ENCODE measurements at places on chromosomes 3 and 15. TPM values are rescaled to one million over a fixed set of nuclear protein-coding genes. Genes with fewer than 3 reads are reported as not detected.

DPPA2 gene
- total RNA-seq: 12.6 TPM

DCBLD2 gene
- total RNA-seq: 63.8 TPM

HRG gene
- total RNA-seq: 0.15 TPM

TRH gene
- not detected for total RNA-seq

ERICH6 gene
- not detected for total RNA-seq

EFHB gene
- total RNA-seq: 1.3 TPM

PEX5L gene
- total RNA-seq: 4.9 TPM

BCHE gene
- 1.9 TPM for total RNA-seq

PHC3 gene
- total RNA-seq: 26.4 TPM

DNA sequence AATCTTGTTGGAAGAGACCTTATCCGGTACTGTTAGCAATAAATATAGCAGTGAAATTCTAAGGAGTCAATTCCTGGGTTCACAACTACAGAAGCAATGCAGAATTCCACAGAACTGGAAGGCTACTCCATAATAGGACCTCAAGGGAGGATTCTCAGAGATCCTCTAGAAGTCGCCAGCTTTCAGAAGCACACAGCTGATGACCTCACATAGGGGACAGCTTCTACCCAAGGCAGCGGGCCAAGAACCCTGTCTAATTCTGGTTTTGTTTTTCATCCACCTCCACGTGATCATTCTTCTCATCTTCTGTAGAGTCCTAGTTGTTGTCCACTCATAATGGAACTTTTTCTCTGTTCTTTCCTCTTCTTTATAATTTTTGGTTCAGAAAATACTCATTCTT lies 99.4 kb downstream of the ERC2 start:
- H3K36me3 ChIP-seq: no peaks in the 10 kb centered on the region
- H3K27ac ChIP-seq: no peak overlapping the region
- H3K27me3 ChIP-seq: no peaks in the 10 kb centered on the region
- DNase-seq: no peak
- H3K4me1 ChIP-seq: no peaks in the 10 kb centered on the region
- no peak overlapping the region for H3K4me3 ChIP-seq

DNA sequence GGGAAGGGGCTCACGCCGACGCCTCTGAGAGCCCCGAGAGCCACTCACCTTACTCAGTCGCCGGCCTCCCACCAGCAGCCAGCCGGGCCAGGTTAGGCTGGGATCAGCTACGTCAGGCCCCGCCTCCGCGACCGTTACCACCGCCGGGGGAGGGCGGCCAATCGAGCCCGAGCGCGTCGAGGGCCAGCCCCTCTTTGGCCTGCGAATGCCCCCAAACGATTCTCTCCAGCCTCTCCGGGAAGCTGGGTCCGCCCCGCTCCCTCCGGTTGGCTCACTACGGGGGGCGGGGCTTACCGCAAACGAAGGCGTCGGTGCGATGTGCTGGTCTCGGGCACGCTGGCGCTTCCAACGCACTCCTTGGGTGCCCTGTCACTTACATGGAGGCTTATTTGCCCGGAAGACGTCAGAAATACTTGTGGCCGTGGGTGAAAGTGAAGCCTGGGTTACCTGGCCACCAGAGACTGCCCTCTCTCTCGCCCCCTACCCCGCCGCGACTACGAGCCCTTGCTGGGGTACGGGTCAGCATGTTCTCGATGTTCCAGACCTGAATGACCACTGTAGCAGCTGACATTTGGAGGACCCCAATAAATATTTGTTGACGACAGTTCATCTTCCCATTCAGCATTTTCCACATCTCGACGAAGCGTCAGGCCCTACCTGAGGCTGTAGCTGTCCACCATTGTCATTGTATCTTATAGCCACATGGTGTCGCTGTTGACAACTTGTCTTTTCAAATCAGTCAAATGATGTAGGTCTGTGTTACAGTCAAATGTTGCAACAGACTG lies at the start of gene CEP70:
TSS of gene CEP70 (minus strand) at position 111 of the 785 bp plus-strand sequence. CDS start 21,333 bp downstream, outside the sequence.
- H3K36me3 ChIP-seq: no peaks in the 10 kb centered on the region
- peaks cover 5% of the 10 kb centered on the region for H3K4me1 ChIP-seq
- peak within 1 kb of the TSS; percentile 82 for H3K4me3 ChIP-seq
- H3K27ac ChIP-seq: peak within 1 kb of the TSS; percentile 54
- DNase-seq: peak; percentile 85

- DNase-seq: no peak
- H3K36me3 ChIP-seq: no peaks in the 10 kb centered on the region
- H3K27me3 ChIP-seq: no peaks in the 10 kb centered on the region
- no peak overlapping the region for H3K27ac ChIP-seq
- no peak overlapping the region for H3K4me3 ChIP-seq
Measured at GRCh38 chr3:31014317-31015040, 120.0 kb upstream of the GADL1 start.

DNA sequence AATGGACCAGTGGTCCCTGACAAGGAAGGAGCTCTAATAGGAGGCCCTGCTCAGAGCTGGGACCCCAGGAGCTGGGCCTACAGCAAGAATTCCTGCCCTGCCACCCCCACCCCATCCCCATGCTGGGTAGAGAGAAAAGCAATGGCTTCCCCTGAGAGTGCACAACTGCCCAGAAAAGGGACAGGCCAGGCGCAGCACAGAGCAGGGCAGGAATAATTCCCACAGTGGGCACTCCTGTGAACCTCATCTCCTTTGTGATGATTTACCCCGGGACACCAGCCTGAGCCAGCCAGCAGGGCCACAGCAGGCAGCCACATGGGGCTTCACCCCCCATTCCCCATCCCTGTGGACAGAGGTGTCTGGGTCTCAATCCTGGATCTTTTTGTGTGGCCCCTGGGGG lies 104.0 kb upstream of the IQSEC1 start:
- no peaks in the 10 kb centered on the region for H3K36me3 ChIP-seq
- no peak overlapping the region for H3K27ac ChIP-seq
- no peak for DNase-seq
- H3K27me3 ChIP-seq: no peaks in the 10 kb centered on the region
- H3K4me1 ChIP-seq: no peaks in the 10 kb centered on the region

- no peaks in the 10 kb centered on the region for H3K36me3 ChIP-seq
- H3K27ac ChIP-seq: no peak overlapping the region
- H3K4me3 ChIP-seq: no peak overlapping the region
- no peaks in the 10 kb centered on the region for H3K27me3 ChIP-seq
Measured at GRCh38 chr3:66485291-66485968, 15.4 kb downstream of the LRIG1 start.

DNA sequence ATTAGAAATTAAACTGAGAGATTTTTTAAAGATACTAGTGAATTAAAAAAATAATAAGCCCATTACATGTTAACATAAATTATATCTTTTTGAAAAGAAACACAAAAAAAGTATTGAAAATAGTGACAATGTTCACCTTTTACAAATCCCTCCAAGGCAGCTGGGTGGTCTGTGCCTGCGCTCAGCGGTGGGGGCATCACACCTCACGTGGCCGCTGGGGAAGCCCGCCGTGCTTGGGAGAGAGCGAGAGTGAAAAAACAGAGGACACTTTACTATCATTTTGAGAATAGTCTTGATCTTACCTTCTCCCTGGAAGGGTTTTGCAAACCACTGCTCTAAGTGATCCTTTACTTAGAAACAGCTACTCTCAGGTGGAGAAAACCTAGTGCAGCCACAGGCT lies 76.9 kb downstream of the CRTC3 start:
- DNase-seq: no peak
- H3K4me3 ChIP-seq: no peak overlapping the region
- H3K27me3 ChIP-seq: no peaks in the 10 kb centered on the region
- no peaks in the 10 kb centered on the region for H3K36me3 ChIP-seq

- H3K4me3 ChIP-seq: no peak overlapping the region
- H3K27ac ChIP-seq: no peak overlapping the region
- DNase-seq: no peak
- H3K4me1 ChIP-seq: no peaks in the 10 kb centered on the region
- no peaks in the 10 kb centered on the region for H3K36me3 ChIP-seq
Measured at GRCh38 chr3:150146991-150147761, 176.5 kb upstream of the PFN2 start.

DNA sequence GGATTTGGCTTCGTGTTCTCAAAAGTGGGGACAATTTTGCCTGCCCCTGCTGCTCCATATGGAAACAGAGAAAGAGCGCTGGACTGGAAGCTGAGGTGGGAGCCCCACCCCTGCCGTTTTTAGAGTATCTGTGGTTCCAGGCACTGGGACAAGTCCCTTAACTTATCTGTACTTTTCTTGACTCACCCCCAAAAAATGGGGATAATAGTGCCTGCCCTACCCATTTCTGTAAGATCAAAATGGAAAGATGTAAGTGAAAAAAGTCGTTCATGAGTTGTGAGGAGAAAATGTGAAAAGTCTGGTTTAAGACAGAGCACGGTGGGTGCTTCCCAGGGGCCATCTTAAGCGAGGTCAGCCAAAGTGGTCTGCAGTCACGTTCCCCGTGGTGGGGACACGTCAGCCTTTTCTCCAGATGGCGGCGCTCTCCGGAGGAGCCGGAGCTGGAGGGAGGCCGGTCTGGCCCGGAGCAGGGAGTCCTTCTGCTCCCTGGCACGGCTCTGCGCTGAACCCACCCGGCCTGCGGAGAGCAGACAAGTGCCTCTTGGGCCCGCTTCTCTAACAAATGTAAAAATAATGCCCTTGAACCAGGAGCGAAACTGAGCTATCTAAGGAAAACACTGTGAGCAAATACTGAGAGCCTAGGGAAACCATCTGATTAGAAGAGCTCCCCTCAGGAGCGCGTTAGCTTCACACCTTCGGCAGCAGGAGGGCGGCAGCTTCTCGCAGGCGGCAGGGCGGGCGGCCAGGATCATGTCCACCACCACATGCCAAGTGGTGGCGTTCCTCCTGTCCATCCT lies at the start of gene CLDN18:
TSS of gene CLDN18 (plus strand) at position 690 of the 797 bp plus-strand sequence. CDS start at position 751, 61 bp downstream.
- no peaks in the 10 kb centered on the region for H3K27me3 ChIP-seq
- peak; percentile 54 for DNase-seq
- no peak within 1 kb of the TSS for H3K27ac ChIP-seq
- no peaks in the 10 kb centered on the region for H3K36me3 ChIP-seq

DNA sequence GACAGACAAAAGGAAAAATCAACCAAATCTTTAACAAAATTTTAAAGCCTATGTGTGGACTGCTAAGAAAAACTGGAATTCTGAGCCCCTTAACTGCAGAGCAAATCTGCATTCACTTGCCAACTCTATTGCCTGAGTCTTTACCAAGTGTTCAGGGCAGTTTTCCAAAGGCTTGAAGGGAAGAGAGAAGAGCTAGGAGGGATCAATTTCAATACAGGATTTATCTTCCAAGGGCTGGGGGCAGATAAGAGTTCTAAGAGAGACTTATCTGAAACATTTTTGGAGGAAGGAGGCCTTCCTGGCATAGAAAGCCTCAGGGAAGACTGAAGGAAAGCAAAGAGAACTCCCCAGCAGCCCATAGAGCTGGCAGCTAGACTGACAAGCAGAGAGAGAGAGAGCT lies 31.4 kb upstream of the LSAMP start:
- H3K36me3 ChIP-seq: no peaks in the 10 kb centered on the region
- no peaks in the 10 kb centered on the region for H3K4me1 ChIP-seq
- H3K27ac ChIP-seq: no peak overlapping the region
- H3K4me3 ChIP-seq: no peak overlapping the region
- no peaks in the 10 kb centered on the region for H3K27me3 ChIP-seq
- no peak for DNase-seq

DNA sequence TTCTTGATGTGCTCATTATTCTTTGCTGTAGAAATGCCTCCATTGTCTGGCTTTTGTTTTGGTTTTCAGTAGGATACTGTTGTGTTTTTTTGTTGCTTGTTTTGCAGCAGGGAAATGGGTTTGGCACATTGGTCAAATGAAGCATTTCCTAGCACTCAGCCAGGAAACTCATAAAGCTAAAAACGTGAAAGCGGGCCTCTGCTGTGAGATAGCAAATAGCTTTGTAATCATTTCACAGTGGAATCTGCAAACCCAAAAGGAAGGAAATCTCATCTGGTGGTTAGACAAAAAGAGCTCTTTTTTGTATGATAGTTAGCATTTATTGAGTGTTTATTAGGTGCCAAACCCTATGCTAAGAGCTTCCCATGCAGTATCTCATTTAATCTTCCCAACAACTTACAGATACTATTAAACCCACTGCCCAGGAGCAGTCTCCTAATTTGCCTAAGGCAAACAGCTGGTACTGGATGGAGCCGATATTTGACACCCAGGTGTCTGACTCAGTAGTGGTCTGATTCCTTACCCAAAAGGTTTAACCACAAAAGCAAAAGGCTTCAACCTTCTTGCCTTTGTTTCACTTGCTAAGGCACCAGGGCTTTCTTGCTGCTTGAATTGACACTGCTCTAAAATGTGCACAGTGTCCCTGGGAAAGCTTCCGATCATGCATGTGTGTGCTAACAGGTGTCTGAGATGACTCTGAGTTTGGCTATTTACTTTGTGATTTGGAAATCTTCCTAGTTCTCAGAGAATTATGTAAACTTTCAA lies 527.9 kb upstream of the MDFIC2 start:
- no peak for DNase-seq
- H3K4me1 ChIP-seq: 0 out of 2 replicates have a peak, but pooled peaks cover 3% of the 10 kb centered on the region
- no peak overlapping the region for H3K4me3 ChIP-seq
- H3K27ac ChIP-seq: no peak overlapping the region
- H3K27me3 ChIP-seq: no peaks in the 10 kb centered on the region

DNA sequence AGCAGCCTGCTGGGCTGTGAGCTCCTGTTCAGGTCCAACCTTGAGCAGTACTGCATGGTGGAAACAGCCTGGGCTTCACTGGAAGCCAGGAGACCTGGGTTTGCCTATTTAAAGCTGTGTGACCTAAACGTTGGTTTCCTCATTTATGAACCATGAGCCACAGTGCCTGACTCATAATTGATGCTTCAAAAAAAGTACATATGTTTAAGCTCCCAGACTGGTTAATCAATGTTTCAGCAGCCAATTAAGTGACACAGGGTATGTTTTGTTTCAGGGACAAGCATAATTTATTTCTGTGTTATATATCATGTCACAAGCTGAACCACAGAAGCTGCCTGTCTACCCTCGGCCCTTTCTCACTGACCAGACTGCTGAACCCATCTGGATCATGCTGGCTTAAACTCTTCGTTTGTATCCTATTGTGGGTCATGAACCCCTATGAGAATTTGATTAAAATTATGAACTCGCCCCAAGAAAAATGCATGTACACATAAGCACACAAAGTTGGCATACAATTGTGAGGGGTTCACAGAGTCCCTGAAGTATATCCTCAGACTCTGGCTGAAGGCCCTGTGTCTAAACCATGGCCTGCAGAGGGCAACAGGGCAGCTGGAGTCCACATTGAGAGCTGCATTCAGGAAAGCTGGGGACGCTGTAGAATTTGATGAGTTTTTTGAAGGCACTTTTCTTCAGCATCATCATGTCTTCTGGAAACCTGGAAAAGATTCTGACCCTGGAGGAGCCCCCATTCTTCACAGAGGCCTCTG lies 23.7 kb downstream of the HDC start:
- no peak for DNase-seq
- no peaks in the 10 kb centered on the region for H3K4me1 ChIP-seq
- no peak overlapping the region for H3K27ac ChIP-seq
- no peaks in the 10 kb centered on the region for H3K36me3 ChIP-seq

DNA sequence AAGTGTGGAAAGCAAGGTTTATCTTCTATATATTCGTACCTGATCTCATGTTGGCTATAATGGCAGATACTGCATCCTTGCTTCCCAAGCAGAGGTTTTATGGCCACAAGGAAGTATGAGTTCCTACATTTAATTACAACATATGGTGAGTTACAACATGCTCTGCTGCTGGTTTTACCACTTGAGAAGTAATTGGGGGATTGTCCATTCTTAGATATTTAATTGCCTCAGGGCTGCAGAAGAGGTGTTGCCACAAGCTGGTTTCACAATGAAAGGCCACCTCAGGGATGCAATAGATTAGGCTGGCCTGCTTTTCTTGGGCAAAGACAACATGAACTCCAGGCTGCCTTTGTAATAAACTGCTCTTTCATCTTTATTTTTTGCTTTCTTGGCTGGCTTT lies 48.6 kb downstream of the RAP2B start:
- DNase-seq: no peak
- H3K4me1 ChIP-seq: peaks cover 6% of the 10 kb centered on the region
- H3K27ac ChIP-seq: no peak overlapping the region

- no peaks in the 10 kb centered on the region for H3K4me1 ChIP-seq
- H3K36me3 ChIP-seq: no peaks in the 10 kb centered on the region
Measured at GRCh38 chr3:162400697-162401096, 904.1 kb downstream of the OTOL1 start.

Data from H1 (cell line).